T-helper 2 cell (primary cell): ENCODE measurements at places on chromosomes 2 and 18.

DNA sequence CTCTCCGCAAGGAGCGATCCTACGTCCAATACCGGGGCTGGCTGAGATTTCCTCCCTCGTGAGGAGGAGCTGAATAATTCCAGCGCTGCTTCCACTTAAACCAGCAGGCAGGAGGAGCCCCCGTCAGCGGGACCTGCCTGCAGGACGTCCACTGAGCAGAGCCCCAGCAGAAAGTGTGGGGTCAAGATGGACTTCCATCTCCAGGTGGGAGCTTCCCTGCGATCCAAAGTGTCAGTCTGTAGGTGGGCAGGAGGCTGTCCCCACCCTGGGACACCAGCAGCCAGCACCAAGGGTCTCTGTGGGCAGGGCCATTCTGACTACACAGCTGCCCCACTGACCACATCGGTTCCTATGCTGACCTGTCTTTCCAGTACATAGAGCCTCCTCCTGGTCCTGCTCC, 462 bp upstream of the OTOS start:
- DNase-seq: no peak

GRCh38 chr2:10912076-10912731, 470 bp downstream of the KCNF1 start:
- no peak for DNase-seq

- DNase-seq: no peak
These were observed 16.9 kb downstream of the IL1RN start for GRCh38 chr2:113144259-113144658.

- no peak for DNase-seq
These were observed 150.4 kb upstream of the CDH19 start for GRCh38 chr18:66754335-66754734.

- DNase-seq: no peak
These were observed 165.6 kb downstream of the TMEFF2 start for GRCh38 chr2:192029089-192029488.

DNA sequence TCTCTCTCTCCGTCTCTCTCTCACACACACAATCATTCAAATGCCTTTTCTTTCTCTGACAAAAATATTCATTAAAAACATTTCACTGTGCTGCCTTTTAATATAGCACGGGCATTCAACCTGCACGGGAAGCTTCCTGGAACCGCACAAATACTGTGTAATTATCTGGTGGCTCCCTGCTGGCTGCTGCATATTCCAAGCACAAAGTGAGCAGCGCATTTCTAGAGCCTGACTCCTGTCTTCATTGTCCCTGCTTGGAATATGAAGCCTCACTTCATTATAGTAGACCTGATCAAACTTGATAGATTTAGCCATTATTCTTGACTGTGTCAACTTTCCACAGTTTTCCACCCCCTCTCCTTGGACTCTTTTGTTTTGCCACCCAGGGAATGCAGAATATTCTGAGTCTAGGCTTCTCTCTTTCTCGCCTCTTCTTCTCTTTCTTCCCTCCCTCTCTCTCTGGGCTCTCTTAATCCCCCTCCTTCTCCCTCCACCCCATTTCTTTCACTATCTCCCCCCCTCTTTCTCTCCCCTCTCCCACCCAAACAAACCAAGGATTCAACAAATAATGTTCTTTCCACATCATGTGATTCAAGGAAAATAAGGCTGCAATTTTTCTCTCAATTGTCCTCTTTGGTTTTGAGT, 672.1 kb upstream of the FANCL start:
- DNase-seq: no peak

DNA sequence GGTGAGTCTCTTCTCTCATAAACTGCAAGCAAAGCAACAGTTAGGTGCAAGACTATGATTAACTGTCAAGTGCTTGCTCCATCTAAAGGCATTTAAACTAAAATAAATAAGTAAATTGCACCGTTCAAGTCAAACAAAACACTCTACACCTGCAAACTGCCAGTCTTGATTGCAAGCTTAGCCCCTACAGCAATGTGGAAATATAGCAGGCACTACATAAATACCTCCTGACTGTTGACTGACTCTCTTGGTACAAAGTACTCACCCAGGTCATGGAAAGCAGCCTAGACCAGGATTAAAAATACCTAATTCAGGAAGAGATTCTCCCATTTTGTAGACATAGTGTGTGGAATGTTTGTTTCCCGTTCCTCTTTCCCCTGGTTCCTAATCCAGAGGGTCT, 176.6 kb upstream of the KLHL29 start:
- no peak for DNase-seq

- DNase-seq: no peak
These were observed 299.7 kb downstream of the DSEL start for GRCh38 chr18:67216846-67217245.

DNA sequence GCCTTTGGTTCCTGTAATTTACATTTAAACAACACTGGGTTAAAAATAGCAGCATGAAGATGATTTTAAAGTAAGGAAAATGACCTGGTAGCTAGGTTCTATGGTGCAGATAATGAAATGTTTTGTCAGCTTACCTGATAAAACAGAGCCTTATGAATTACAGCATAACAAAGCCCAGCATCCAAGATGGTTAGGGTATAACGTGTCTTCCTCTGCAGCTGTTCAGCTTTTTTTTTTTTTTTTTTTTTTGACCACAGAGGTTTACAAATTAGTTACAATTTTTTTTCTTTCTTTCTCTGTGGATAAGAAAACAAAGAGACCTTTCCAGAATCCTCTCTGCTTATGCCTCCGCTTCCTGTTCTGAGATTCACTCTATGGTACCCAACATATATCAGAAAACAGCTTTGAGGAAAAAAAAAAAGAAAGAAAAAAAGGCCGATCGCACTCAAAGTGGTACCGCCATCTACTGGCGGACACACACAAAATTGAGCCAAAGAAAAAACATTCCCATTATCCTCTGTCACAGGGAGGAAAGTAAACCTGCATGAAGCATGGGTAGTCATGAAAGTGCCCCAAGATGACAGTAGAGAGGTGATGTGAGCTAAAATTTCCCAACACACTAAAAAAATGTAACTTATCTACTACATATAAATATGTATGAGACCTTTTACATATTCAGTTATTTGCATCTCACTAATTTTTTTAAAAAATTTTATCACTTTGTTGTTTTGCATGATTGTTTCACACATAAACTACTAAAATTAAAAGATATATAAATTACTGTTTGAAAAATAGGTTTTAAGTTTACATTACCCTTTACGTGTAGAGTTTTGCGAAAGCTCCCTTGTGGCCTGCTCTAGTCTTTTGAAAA, at the start of gene SCN3A:
Gene SCN3A, minus strand, starts transcription at position 362 of the 871 bp plus-strand sequence. CDS start 27,656 bp downstream, outside the sequence.
- DNase-seq: no peak

- no peak for DNase-seq
These were observed 181.9 kb upstream of the HAAO start for GRCh38 chr2:42974169-42974720.

- no peak for DNase-seq
These were observed 60.8 kb downstream of the PHLPP1 start for GRCh38 chr18:62776024-62776570.

DNA sequence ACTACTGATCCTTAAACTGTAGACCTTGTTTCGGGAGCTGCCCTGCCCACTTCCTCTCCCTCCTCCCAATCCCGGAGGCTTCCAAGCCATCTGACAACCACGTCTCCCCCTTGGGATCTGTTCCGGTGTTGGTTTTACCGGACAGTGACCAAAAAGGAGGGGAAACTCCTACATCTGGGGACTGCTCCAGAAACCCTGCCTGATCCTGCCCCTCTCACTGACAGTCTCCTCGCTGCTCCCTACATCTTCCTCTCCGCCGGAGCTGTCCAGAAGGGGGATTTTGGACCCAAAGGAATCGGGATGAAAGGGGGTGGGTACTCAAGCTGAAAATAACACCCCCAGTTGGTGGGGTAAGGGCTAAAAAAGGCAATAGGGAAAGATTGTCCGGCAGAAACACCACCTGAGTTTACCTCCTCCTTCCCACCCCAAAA, 1.5 kb downstream of the INO80D start:
- no peak for DNase-seq
